Activated CD4-positive, alpha-beta T cell treated with anti-CD3 and anti-CD28 coated beads for 1 hour (primary cell): ENCODE measurements at places on chromosomes 12 and 14.

DNA sequence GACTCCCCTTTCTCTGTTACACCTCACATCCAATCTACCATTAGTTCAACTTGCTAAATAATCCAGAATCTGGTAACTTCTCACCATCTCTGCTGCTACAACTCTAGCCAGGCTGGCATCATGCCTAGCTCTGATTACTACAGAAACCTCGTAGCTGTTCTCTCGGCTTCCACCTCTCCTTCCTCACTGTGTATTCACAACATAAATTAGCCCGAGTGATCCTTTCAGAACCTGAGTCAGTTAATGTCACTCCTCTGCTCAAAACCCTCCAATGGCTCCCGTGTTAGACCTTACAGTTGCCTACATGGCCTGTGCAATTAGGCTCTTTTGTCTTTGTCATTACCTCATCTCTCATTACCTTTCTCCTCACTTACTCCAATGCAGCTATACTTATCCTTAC, 139.4 kb downstream of the PDE3A start:
- DNase-seq, result no peak

GRCh38 chr14:49972823-49973222, 79.9 kb downstream of the ARF6 start:
- no peak for DNase-seq

DNA sequence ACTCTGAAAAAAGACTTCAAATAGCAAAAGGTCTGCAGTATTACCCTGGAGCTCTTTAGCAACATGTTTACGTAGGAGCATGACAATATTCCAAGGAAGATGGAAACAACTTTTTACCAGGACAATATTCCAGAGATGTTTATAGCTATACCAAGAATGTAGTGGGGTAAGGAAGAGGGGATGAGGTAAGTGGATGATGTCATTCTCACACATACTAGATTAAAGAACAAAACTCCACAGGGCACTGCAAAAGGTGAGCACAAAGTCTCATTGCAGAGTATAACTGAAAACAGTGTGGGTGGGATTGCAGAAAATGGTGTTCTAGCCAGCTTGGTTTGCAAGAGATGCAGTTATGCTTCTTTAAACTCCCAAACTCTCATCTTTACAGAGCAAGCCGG, 8.4 kb downstream of the CMTM5 start:
- DNase-seq, result no peak

DNA sequence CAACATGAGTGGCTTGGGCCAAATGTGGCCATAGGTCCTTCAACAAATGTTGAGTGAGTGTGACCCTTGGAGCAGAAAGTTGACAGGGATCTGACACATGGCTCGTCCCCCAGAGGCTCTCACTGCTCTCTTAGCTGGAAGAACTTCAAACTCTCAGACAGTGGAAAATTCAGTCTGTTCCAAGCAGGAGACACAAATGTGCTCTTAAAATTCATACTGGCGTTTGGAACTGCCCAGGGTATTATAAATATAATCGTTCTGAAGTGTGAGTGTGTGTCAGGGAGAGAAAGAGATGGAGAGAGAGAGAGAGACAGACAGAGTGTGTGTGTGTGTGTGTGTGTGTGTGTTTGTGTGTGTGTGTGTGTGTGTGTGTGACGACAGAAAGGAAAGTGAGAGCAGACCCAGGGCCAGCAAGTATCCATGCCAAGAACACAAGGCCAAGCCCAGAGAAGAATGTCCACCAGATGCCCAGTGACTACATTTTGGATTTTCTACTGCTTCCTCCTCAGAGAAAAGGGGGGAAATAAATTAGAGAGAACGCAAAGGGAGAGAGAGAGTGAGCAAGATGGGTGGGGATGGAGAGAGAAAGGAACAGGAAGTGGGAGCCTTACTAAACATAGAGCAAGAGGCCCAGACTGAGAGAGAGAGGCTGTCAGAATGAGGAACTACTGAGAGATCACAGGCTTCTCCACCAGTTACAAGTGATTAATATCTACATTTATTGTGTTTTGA, 193.6 kb upstream of the NUDT4 start:
- DNase-seq, result no peak

DNA sequence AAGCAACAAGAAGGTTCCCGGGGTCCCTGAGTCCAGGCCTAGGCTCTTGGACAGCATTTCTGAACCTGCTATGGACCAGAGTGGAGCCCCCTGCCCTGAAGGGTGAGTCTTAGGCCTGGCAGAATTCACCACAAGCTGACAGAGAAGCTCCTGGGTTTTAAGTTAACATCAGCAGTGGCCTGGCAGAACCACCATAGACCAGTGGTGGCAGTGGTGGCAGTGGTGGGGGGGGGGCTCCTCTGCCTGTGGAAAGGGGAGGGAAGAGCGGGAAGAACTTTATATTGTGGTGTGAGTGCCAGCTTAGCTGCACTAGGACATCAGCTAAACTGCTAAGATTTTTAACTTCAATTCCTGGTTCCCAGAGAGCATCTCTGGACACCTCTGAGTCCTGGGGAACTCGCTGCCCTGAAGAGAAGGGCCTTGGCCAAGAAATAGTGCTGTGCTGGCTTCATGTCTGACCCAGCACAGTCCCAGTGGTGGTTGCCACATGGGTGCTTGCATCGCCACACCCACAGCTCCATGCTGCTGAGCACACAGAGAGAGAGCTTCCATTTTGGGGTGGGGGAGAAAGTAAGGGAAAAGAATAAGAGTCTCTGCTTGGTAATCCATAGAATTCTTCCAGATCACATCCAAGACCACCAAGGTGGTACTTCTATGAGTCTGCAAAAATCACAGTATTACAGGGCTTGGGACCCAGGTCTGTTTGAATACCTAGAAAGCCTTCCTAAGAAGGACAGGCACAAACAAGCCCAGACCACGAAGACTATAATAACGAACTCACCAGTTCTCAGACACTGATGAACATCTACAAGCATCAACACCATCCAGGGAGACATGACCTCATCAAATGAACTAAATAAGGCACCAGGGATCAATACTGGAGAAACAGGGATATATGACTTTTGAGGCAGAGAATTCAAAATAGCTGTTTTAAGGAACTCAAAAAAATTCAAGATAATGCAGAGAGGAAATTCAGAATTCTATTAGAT, 20.4 kb upstream of the RNF212B start:
- no peak for DNase-seq

DNA sequence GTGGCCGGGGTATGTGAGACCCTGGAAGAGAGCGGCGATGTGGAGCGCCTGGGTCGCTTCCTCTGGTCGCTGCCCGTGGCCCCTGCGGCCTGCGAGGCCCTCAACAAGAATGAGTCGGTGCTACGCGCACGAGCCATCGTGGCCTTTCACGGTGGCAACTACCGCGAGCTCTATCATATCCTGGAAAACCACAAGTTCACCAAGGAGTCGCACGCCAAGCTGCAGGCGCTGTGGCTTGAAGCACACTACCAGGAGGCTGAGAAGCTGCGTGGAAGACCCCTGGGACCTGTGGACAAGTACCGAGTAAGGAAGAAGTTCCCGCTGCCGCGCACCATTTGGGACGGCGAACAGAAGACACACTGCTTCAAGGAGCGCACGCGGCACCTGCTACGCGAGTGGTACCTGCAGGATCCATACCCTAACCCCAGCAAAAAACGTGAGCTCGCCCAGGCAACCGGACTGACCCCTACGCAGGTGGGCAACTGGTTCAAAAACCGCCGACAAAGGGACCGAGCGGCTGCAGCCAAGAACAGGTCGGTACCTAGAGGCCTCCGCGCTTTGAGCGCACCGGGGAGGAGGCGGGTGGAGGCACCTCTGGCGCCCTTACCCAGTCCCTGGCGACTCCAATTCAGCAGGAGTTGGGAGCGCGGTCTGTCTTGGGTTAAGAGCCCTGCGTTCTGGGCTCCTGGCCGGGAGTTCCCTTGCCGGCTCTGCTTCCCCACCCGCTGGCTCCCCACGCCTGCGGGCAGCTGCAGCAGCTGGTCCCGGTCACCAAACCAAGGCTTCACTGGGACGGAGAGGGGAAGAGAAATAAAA, 700 bp downstream of the SIX6 start:
- no peak for DNase-seq

DNA sequence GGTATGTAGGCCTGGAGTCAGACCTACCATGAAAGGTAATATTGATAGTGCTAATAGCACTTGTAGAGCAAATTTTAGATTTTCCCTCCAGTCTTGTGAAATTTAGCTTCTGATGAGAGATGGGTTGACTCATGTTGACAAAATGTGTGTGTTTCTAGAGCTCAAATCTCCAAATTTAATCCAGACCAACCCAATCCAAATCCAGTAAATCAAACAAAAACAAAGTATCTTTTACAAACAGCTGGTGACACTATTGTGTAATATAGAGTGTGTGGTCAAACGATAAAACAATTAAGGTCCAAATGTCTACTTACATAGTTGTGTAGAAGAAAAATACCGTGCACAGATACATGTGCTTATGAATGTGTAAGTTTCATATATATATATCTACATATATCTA, 63.4 kb upstream of the KITLG start:
- no peak for DNase-seq

DNA sequence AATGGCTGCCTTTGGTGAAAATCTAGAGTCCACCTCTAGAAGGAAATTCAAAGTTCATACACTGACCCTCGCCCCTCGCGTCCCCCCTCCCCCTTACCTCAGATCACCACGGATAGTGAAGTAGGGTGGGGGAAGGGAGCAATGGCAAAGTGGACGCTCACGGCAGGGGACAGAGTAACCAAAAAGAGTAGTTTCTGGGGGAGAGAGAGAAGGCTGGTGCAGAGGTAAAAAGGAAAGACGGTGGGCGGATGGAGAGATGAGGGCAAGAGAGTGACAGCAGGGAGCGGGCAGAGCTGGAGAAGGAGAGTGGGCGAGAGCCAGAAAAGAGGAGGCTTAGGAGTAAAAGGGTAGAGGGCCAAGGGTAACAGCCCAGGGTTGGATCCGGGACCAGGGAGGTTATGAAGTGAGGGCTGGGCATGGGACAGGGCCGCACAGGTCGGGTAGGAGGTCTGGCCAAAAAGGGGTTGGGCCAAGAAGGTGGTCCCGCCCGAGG, 423 bp downstream of the ALDH6A1 start:
- no peak for DNase-seq

DNA sequence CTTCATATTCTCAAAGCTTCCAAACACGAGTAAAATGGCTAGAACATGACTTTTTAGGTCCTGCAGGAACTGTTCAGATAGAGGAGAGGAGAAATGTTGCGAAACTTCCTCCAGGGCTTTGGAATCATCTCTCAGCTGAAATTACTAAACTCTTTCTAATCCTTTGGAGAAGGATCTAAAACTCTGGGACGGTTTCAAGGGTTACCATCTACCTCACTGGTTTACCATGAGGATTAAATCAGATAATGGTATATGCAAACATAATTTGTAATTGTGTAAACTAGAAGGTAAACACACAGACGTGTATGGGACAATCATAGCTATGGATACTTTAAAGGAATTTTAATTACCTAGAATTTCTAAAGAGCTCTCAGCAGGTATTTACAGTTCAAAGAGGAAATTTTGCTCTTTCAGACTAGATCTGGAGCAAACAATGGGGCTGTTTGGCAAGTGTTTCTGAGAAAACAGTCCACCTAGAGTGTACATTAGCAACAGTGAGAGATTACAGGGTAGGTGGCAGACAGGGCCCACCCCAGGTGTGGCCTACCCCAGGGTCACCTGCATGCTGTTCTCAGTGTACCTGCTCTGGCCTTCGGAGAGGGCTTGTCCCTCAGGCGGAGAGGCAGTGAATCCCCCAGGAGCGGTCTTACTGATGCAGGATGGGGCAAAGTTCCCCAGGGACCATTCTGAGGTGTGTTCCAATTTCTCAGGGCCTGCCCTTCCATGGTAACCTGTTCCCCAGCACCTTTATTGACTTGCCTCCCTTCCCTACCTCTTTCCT, 124.7 kb upstream of the MAX start:
- no peak for DNase-seq

DNA sequence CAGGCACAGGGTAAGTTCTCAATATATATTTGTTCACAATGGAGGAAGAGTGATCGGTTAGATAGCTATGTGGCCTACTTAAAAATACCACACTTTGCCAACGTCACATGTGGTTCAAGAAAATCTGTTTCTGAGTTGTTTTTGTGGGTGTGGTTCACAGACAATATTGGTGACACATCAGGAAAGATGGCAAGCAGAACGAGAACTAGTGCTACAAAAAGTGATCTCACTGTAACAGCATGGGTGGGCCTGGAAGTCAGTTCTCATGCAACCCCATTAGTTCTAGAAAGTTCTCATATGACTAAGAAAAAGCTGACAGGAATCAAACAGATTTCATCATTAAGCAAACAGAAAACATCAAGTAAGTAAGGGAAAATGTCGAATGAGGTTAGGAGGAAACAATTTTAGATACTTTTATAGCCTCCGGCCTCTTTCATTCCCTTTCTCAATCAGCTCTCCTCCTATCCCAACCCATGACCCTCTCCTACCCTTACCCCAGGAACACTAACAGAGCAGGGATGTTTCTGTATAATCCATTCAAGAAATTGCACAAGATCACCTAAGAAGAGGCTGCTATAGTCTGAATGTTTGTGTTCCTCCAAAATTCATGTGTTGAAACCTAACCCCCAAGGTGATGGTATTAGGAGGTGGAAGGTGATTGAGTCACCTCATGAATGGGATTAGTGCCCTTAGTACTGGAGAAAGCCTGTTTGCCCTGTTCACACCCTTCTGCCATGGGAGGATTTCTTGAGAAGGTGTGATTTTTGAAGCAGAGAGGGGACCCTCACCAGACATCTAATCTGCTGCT, 15.5 kb upstream of the NTN4 start:
- DNase-seq, result no peak

GRCh38 chr14:101840649-101841369, 79.3 kb downstream of the PPP2R5C start:
- no peak for DNase-seq

DNA sequence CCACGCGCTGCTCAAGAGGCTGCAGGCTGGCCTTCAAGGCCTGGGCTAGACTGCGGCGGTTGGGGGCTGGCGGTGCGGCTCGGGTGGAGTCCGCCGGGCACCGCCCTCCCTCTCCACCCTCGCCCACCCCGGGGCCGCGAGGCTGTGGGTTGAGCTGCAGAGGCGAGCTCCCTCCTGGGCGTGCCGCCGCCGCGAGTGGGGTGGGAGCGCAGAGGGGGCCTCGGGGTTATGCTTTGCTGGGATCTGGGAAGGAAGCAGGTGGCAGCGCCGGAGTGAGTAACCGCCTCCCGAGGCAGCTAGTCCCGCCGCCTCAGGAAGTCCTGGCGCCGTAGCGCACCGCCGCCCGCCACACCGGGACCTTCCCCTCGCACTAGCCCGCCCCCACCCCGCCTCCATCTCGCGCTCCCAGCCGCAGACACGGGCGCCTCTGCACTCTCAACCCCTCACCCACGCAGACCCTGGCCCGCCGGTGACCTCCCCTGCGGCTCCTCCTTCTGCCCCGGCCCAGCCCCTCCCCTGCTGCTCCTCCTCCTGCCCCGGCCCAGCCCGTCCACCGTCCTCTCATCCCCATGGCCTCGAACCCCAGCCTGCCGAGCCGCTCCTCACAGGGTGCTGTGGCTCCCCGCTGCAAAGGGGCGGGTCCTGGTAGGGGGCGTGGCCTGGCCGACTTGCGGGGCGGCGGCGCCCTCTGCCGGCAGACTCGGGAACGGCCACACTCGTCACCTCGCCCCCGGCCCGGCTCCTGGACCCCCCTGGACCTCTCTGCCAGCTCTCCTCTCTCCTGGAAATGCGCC, 16.6 kb downstream of the TAMALIN start:
- DNase-seq, result peak; percentile 85

GRCh38 chr12:62468397-62468796, 1.8 kb downstream of the MON2 start:
- DNase-seq, result no peak
